ENCODE measurements at places on chromosomes 6 and 20.

GRCh38 chr20:64155258-64156135 is 8.8 kb upstream of the MYT1 start:
- DNase-seq = no peak

GRCh38 chr20:10594296-10594868 is 79.4 kb downstream of the JAG1 start:
- DNase-seq = no peak

DNA sequence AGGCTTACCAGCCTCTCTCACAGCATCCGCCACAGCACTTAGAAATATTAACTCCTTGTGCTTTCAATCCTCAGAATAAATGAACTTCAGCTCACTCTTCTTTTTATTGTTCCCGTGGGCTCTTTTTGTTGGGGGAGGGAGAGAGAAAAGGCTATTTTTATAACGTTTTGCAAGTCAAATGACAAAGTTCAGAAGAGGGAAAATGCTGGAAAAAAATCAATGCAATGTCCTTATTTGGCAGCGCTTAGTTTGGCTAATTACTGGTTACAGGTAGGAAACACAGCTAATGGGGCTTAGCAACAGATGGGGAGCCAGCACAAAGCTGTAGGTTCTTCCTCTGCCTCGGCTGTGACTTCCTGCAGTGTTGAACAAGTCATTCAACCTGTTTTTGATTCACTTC is 1067.0 kb upstream of the MAP3K7 start:
- no peak for DNase-seq

- DNase-seq = peak; percentile 29
Observed at GRCh38 chr6:26268659-26269402, 96.2 kb upstream of the BTN3A2 start.

DNA sequence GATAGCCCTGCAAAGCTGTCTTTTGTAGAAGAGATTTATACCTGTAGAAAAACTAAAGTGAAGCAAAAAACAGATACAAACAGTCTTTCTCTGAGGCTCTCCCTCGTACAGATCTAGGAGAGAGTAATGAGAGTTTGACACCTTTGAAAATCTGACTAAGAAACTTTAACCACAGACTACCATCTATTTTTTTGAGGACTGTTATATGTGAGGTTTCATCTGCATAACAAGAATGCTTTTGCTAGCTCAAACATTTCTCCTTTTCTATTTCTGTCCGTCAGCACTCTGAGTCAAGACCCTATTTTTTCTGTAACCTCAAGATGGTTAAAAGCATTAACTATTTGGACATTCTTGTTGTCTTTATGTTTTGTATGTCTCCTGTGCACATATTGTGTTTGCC is 193.0 kb downstream of the BTBD3 start:
- DNase-seq = no peak
